Ecto neural progenitor cell (in vitro differentiated cells): ENCODE measurements at places on chromosomes 3 and 15.

DNA sequence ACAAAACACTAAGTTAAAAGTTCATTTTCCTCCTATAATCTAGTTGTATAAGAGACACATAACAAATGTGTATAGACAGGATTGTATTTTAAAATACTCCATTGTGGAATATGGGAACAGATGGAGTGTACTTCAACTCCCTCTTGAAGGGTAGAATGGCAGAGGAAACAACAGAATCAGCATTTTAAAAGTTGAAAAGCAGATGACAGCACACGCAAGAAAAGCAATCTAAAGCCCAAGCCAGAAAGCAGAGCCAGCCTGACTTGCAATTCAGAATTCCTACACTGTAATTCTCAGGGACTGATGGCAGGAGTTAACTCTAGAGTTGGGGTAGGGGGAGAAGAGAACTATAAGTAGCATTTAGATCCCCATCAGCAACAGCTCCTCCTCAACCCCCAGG, 22.8 kb downstream of the MORC1 start:
- no peak for DNase-seq

DNA sequence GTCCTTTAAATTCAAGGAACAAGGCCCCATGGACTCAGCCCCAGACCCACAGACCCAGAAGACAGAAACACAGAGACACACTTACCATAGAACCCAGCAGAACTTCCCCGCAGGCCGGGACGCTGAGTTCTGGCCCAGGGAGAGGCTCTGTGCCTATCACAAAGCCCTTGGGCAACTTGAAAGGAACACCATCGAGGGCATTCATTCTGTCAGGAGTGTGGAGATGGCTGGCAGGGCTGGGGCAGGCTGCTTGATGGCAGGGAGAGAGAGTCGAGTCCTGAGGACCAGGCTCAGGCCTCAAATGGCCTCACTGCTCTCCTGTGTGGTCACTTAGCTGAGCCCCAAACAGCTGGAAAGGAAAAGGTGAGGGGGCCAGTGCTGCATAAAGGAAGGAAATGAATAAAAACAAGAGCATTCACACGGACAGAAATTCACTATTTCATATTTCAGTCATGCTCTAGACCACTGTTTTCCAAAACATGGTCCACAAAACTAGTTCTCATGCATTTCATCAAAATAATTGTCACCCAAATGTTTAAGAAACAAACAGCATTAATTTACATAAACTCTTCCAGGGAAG, 8.9 kb downstream of the UBAP1L start:
- no peak for DNase-seq

DNA sequence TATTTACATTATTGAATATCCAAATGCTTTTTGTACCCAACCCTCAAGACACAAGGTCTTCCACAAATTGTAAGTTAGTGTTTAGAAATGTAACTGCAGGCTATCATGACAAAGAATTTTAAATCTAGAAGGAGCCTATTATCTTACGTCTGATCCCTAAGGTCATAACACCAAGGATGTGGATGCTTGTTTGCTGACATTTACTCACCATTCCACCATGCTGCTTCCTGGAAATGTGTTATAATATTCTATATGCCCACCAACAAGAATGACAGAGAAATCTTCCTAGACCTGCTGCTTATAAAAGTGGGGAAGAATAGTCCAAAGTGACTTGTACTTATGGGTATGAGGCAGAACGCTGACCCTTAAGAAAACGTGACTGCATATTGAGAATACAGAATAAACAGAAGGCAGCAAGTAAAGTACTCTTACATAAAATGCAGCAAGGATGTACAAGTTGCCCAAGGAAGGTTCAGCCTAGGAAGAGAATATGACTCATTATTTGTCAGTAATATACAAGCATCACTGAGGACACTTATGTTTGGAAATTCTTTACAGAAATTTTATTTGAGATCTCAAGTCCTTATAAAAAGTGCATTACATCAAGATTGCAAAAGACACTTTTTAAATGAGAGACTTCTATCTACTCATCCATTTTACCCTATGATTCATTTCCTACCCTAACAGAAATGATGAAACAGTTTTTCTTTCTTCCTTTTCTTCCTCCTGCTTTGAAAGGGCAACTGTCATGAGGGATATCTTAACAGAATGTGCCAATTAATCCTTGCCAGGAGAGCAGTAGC, 59.6 kb downstream of the ESYT3 start:
- DNase-seq = no peak

- no peak for DNase-seq
Measured at GRCh38 chr15:66067687-66068086, 185.9 kb downstream of the MEGF11 start.

GRCh38 chr3:8778475-8778874, 9.1 kb upstream of the OXTR start:
- DNase-seq = no peak

DNA sequence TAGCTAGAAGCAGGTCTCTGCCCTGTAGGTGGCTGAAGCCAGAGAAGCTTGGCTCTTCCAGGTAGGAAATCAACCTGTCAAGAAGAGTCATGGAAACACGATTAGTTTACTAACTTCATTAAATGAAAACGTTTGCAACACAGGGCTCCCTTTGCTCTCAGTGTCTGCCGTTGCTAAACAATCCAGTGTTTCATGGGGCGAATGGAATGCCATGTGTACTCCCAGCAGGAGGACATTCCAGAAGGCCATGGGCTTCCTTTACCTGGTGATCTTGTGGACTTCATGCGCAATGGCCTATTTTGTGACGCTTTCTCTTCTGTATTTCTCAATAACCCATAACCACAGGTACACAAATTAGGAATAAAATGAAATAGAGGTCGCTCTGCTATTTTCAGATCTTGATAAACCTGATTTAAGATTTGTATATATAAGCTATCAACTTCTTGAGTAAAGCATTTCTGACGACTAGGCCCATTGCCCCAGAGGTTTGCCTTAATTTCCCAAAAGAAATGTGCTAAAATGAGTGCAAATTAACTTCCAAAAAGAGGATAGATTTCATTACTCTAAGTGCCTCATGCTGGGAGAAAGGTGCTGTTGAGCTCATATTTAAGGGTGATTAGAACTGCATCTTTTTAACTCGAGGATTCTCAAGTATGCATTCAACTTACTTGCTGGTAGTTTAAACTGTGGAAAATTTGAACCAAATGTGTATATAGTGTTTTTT, 171.0 kb downstream of the EPHA3 start:
- DNase-seq = peak; percentile 51

DNA sequence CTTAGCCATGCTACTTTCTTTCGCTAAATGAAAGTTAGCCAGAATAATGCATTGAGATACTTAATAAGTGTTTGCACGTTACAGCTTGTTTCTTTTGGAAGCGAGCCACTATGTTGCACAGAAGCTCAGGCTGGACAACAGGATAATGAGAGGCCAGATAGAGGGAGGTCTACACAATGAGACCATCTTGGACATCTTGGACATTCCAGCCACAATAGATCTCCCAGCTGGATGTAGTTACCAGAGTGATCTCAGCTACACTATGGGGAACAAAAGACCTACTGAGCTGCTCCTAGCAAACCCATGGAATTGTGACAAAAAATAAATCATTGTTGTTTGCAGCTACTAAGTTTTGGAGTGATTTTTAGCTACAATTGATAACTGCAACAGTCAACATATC, 540.1 kb upstream of the SEMA6D start:
- DNase-seq = no peak

GRCh38 chr3:108219336-108219735, 2.9 kb downstream of the IFT57 start:
- DNase-seq = no peak

DNA sequence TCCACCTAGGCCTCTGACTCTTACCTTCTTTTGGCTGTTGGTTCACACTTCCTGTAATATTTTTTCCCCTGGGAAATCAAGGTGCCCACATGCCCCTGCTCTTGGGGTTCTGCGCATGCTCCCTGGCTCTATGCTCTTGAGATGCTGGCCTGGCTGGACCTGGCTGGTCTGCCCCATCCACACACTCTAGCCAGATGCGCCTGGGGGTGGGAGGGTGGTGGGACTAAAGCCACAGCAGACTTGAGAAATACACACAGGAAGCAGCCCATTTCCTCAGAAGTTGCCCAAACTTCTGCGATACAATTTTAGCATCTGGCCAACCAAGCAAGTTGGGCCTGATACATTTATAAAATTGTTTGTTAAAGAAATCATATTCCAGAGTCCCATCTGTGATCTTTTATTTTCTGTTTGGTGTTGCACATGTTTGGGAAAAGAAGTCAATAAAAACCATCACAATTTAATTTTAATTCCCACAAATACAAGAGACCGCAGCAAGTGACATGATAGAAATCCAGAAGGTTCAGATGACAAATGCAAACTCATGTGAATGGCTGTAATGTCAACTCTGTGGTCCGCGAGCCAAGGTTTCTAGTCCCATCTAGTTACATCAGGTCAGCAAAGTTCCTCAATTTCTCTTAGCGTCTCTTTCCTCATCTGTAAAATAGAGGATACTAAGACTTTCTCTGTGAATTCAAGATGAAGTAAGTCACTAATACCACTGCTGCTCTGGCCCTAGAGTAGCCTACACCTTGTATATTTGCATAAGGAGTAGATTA, 55.9 kb upstream of the MEF2A start:
- DNase-seq = no peak

GRCh38 chr3:150436161-150436560, 28.1 kb downstream of the TSC22D2 start:
- no peak for DNase-seq

DNA sequence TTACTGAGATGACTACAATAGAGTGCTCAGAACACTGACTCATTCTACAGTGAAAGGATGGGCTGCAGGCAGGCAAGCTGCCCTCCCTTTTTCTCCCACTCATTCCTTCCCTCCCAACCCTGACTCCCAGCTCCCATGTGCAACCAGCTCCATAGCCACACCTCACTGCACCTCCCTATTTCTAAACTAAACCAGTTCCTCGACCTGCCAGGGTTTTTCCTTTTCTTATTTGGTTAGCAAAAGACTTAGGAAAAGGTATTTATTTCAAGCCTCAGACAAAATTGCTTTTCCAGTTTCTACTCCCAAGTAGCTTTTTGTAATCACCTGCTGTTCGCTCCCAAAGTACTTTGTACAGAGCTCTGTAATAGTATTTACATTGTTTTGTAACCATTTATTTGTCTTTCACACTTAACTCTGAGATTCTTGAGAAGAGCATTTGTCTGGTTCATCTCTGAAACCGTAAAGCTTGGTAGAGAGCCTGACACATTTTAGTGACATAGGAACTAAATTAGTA, 2.2 kb downstream of the AADAC start:
- DNase-seq = no peak

DNA sequence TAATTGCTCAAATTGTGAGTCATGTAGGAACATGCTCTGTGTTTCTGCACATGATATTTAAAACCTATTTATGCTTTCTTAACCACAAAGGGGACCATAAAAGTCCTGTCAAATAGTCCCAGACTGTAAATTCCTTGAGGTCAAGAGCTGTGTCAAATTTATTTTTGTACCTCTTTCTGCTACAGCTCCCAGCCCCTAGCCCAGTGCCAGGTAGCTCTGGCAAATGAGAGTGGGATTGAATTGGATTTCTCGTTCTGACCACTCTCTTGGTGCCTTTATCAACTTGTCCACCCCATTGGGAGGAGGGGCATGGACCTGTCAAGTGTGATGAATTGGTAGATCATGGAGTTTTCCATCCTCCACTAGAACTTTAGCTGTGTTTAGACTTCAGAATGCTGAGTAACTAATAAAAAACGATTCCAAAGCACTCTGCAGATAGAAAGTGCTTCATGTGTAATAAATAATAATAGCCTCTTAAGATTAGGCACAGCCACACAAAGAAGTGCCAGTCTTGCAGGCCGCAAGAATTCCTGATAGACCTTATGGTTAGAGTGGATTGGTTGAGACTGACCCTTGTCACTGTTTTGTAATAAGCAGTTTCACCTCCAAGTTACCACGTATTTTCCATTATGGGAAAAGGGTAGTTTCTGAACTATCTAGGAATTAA, 120.4 kb downstream of the LPP start:
- no peak for DNase-seq

- DNase-seq = no peak
Measured at GRCh38 chr3:122758877-122759560, 34.6 kb downstream of the HSPBAP1 start.

- no peak for DNase-seq
Measured at GRCh38 chr3:22704166-22704565, 499.0 kb upstream of the UBE2E2 start.

DNA sequence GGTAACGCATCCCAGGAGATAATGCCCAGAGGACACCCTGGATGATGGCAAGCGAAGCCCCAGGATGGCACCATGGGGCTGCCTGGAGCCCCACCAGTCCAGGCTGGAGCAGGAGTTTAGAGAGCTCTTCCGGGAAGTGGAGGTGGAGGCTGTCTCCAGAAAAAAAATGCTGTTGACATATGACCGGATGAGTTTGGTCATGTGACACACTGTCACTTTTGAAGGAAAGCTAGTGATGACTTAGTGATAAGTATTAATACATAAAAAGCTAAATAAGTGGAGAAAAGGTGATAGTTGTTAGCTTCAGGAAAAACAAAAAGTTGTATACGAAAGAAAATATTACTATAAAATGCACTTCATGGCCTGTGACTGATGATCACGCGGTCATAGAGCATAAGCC, 20.0 kb upstream of the MYZAP start:
- DNase-seq = no peak

DNA sequence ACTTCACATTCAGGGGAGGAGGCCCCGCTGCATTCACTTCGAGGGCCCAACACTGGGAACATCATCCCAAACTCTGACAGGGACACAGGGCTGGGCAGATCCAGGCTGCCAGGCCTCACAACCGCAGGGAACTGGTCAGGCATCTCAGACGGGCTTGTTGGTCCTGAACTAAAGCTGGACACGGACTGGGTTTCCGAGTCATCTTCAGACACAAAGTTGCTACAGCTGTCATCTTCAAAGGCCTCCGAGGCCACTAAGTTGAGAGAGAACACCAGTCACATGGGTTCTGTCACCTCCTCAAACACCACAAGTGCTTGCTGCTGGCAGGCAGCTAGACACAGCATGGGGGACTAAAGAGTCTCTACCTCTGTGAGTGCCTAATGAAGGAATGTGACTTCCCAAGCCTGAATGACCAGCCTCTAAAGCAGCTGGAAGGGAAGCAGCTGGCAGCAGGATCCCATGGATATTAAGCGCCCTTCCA, 50.9 kb downstream of the CAPN7 start:
- no peak for DNase-seq

- DNase-seq = no peak
Measured at GRCh38 chr3:134757549-134758069, 37.5 kb upstream of the EPHB1 start.

DNA sequence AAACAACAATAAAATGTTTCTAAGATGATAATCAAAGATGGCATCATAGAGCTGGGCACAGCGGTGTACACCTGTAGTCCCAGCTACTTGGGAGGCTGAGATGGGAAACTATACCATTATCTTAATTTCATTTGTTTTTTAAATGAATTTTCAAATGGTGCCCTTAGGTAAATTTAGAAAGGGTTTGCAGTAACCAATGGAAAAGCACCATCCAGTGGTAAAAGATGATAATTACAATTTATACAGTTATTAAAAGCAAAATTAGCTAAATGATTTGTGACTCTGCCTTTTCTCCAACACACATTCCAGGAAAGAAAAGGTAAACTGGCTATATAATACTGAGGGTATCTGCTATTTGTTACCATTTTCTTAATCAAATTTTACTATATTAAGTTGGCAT, 14.4 kb upstream of the ANKRD28 start:
- no peak for DNase-seq

- no peak for DNase-seq
Measured at GRCh38 chr3:46389306-46389705, 17.6 kb downstream of the CCR5AS start.

- no peak for DNase-seq
Measured at GRCh38 chr15:52710050-52710707, 31.0 kb upstream of the ATOSA start.

GRCh38 chr3:141412936-141413354, 44.6 kb downstream of the ZBTB38 start:
- DNase-seq = no peak
